ENCODE measurements at places on chromosomes 3 and 15. TPM values are rescaled to one million over a fixed set of nuclear protein-coding genes. Genes with fewer than 3 reads are reported as not detected.

The TEX55 gene
- 70.4 TPM for total RNA-seq

The SAXO2 gene
- total RNA-seq: 22.1 TPM

The ETV5 gene
- total RNA-seq: 15.7 TPM

The TRH gene
- 0.87 TPM for total RNA-seq

The PDCD7 gene
- total RNA-seq: 76.1 TPM

Measured in testis (tissue), 5 donors.